ENCODE measurements at places on chromosomes 7 and 10.

DNA sequence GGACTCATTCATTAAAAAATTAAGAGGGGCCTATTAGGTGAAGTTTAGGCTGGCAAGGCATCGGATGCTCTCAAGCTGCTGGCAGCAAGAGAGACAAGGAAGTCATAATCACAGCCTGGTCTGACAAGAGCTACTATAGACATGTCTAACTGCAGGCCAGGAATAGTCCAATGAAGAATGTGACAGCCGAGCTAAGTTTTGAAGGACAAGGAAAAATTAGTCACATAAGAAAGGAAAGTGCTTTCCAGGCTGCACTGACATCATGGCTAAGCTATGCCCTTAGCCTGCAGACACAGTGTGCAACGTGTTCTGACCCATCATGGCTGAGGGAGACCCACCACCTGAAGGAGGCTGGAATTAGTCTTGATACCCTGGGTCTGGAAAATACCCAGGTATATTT is 281.1 kb downstream of the PLXNA4 start:
- no peak for DNase-seq

DNA sequence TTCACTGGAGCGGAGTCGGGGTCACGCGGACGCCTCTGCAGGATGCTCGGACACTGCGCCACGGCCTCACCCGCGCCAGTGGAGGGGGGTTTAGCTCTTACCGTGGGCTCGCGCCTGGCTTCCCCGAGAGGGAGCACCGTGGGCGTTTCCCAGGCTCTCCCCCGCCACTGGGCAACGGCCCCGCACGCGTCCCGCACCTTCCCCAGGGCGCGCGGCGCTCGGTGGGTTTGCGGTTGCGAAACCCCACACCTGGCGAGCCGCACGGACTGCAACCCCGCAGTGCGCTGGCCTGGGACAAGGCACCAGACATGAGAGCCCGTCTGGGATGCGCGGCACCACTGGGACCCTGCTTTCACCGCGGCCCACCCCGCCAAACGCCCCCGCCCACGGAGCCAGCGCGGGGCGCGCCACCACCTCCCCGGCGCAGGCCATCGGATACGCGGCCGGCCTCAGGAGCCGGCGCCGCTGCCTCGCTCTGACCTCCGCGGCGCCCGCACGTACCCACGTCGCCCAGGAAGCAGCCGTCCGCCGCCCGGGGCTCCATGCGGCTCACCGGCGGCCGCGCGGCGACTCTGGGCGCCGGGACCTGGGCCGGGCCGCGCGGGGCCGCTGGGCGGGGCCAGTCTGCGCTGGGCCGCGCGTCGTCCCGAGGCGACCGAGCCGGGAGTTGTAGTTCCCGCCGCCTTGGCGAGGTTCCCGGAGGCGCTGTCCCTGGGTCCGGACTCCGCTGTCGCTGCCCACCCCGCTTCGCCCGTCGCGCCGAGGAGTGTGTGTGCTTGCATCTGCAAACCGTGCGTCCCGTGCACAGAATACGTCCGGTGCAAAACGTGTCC is at the start of gene ASB13:
Gene ASB13, minus strand, starts transcription at position 588 of the 833 bp plus-strand sequence. Its CDS starts 44 bp downstream, at position 544.
- no peak for DNase-seq

DNA sequence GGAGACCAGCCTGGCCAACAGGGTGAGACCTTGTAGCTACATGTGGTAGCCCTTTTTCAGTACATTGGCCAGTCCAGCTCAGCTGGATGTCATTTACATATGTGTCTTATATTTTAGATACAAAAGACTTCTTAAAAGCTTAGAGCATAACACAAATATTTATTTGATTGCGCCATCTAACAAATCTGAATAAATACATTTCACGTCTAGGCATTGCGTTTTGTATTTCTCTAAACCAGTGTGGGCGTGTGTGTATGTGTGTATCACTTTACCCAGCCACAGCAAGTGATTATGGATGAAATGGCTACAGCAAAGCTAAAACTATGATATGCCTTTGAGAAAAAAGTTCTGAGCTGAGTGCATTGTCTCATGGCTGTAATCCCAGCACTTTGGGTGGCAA is 14.0 kb downstream of the RABGEF1 start:
- DNase-seq: no peak

- no peak for DNase-seq
These were observed 24.3 kb downstream of the SLC25A28 start for GRCh38 chr10:99595770-99596465.

DNA sequence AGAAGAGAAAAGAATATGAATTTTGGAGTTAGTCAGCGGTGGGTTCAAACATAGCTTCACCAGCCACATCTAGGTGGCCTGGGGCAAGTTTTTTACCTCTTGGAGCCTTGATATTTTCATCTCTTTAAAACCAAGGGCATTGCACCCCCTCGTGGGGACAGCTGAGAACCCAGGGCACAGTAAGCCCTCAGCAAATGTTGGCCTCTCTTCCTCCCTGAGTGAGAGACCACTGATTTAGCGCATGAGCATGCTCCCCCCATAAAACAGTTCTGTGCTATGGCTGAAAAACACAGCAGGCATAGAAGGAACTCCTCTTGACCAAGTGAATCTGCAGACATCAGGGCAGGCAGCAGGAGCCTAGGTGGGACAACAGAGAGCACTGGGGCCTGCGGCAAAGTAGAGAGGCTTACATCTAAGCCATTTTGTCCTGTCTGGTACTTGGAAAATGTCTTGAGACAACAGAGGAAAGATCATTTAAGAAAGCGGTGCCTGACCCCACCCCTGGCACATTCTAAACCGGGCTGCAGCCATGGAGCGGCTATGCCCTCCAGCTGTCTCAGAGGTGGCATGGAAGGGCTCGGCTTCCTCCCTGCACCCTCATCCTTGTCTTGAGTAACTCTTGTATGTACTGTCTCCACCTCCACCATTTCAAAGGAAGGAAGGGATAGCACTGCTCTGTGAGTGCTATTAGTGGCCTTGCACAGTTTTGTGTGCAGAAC is 94.7 kb downstream of the ARHGAP22 start:
- DNase-seq: no peak

DNA sequence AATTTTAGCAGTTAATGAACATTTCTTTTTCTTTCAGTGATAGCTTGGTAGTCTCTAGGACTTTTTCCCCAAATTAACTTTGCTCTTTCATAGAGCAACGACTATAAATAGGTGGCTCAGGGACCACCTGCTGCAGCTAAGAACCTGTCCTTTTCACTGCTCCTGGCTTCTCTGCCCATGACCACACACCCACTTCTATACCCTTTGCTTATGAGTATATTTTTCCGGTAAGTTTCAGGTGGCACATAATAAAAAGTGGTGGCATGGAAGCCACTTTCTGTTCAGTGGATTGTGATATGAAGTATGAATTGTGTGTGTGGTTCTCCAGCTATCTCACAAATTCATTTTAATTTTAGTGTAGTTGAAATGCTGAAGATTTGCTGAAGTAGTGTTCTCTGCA is 1.2 kb downstream of the ING3 start:
- DNase-seq: no peak

DNA sequence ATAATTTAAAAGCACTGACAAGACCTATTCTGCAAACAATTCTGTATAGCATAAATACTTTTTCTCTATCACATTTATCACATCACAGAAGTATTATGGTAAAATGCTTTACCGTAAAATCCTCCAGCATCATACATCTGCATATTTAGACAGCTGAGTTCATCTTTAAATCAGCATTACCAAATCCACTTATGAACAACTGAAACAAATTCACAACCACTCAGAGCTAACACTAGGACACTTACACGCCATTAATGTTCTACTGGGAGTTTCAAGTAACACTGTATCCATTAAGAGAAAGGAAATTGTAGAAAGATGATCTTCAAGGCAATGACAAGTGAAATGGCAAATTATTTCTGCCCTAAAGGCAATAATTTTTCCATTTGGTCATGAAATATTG is 105.7 kb upstream of the DKK1 start:
- DNase-seq: no peak

- no peak for DNase-seq
These were observed 32.5 kb downstream of the FZD9 start for GRCh38 chr7:73466112-73466511.

All from NCI-H187 (cell line).